ENCODE measurements at places on chromosomes 13 and 19.

DNA sequence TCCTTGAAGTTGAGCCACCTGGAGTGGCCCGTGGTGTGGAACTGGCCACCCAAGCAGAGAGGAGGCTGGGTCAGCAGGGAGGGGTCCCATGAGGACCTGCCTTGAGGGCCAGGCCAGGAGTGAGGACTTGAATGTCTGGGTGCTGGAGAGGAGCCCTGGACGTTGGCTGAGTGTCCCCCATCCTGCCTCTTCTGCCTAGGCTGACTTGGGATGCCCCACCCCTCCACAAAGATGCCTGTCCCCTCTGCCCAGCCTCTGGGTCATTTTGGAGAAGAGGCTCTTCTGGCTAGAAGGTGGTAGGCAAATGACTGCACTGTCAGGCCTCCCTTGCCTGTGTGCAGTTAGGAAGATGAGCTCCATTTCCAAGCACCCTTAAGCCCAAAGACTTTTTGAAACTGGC, 1.7 kb downstream of the SSBP4 start:
- no peak for DNase-seq

DNA sequence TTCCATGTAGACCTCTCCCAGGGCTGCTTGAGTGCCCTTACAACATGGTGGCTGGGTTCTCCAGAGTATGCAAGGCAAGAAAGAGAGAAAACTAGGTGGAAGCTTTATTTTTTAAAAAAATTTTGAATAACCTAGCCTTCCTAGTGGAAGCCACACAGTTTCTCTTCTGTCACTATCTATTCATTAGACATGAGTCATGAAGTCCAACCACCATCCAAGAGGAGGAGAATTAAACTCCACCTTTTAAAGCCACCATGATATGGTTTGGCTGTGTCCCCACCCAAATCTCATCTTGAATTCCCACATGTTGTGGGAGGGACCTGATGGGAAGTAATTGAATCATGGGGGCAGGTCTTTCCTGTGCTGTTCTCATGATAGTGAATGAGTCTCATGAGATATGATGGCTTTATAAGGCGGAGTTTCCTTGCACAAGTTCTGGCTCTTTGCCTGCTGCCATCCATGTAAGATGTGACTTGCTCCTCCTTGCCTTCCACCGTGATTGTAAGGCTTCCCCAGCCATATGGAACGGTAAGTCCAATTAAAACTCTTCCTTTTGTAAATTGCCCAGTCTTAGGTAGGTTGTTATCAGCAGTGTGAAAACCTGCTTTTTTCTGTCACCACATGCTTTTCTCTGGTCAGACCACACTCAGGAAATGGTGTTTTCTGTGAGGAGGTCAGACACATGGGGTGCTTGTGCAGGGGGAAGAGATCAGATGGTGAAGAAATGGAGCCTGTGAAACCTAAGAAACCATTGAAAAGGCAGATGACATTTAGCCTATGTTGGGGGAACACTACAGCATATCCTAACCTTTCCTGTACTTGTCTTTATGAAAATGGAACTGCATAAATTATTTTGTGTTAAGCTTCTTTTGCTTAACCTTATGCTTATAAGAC, 57.7 kb downstream of the ANKRD10 start:
- DNase-seq = no peak

DNA sequence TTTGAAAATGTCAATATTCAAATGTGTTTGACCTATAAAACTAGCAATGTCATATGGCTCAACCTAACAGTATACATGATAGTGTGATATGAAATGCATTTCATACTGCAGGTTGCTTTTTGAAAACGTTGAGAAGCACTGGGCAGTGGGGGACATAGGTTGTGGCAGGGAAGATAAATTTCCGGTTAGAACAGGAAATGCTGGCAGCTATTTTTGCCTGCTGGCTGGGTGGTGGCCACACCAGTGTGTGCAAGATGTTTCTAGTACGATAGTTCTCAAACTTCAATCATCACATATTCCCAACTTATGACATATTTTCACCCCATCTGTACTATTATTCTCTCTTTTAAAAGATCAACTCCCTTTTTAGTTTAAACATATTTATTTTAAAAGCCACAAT, 17.2 kb downstream of the FXYD5 start:
- no peak for DNase-seq

GRCh38 chr13:28548872-28549271, 53.9 kb upstream of the FLT1 start:
- no peak for DNase-seq

DNA sequence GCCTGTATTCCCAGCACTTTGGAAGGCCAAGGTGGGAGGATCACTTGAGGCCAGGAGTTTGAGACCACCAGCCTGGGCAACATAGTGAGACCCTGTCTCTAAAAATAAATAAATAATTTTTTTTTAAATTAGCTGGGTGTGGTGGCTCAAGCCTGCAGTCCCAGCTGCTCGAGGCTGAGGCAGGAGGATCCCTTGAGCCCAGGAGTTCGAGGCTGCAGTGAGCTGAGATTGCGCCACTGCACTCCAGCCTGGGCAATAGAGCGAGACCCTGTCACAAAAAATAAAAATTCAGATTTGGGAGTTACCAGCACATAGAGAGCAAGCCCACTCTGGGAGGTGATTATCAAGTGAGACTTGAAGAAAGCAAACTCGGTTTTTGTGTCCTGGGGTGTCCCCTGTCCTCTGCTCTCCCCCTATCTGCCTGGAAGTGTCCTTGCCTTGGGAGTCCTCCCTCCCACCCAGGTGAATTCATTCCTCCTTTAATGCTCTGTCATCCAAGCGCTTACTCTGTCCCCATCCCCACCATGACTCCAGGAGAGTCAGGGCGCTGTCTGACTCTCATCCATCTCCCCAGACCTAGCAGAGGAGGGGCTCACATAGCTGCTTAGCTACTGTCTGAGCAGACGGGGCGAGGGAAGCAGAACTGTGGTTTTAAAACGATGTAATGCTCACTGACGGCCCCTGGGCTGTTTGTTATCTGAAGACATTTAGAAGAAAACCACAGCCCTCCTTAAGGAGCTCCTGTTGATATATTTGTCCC, 146.8 kb downstream of the STK24 start:
- no peak for DNase-seq

- DNase-seq = no peak
Observed at GRCh38 chr13:36880961-36881360, 39.1 kb downstream of the SMAD9 start.

GRCh38 chr13:70014337-70014736, 93.3 kb upstream of the ATXN8OS start:
- no peak for DNase-seq

GRCh38 chr19:6042776-6043726, 65.1 kb upstream of the RANBP3 start:
- DNase-seq = no peak

DNA sequence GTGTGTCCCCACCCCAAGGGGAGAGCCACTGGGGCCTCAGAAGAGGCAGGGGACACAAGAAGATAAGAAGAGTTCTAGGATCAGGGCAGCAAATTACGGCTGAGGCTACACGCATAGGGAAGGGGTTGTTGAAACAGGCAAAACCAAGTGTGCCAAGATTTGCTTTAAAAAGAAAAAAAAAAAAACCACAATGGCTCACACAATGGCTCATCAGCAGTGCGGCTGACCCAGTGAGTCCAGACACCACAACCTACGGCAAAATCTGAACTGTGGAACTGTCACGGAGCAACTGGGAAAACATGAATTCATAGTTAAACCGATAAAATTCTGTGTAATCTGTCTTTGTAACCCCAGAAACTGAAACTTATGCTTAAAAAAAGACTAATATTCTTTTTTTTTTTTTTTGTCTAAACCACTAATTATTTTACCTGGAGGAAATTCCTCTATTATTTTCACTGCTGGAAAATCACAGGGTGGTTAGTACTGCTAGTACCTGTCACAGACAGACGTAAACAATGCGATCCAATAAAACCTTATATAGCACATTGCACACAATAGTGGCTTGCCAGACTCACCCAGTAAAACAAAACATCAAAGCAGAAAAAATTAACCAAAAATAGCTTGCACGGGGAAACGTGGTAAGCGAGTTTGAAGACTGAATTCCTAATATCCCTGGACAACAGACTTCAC, 325.4 kb upstream of the TSHZ3 start:
- DNase-seq = no peak

GRCh38 chr19:55467236-55468053, 2.9 kb upstream of the C19orf85 start:
- DNase-seq = peak; percentile 81

DNA sequence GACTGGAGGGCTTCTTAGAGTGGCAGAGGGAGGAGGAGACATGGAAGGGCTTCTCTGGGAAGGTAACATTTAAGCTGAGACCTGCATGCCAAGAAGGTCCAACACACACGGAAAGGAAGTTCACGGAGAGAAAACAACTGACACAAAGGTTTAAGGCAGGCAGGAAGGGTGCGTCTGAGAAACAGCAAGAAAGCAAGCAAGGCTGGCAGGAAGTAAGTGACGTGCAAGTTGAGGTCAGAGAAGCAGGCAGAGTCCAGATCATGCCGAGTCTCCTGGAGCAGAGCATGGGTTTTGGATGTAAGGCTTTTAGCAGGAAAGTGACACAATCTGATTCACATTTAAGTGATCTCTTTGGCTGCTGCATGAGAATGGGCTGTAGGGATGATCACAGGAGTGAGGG, 60.5 kb downstream of the ATP7B start:
- DNase-seq = no peak

DNA sequence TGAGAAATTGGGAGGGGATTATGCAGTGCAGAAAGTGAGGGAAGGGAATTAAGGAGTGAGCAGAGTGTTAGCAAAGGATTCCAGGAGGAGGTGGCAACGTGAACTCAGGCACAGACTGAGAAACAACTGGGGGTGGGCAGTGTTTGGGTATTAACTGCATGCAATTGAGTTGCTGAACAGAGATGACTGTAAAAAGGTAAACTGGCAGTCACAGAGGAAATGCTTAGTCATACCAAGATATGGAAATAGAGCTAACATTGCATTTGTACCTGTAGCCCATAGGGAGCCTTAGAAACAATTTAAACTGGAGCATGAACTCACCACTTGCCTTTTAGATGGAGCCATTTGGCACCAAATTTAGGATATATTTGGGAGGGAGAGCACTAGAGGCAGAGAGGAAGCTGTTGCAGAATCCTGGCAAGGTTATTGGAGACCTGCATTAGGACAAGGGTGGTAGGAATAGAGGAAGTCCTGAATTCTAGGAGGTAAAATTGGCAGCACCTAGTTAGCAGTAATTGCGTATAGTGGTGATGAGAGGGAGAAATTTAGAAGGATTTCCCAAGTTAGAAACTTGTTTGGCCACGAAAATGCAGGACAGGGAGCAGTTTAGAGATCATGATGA, 100.6 kb upstream of the FRY start:
- no peak for DNase-seq

DNA sequence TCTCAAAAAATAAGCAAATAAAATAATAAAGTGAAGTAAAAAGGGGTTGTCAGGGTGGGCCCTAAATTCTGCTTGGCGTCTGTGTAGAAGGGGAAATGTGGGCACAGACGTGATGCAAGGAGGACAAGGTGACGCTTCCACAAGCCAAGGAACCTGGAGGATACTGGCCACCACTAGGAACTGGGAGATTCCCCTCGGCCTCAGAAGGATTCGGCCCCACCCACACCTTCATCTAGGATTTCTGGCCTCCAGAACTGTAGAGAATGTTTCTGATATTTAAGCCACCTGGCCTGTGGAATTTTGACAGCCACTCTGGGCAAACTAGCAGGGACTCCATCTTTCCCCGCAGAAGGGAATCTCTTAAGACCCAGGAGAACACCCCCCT, 1.1 kb downstream of the PLEKHJ1 start:
- DNase-seq = peak; percentile 46

GRCh38 chr19:50152578-50152977, 10.5 kb downstream of the IZUMO2 start:
- no peak for DNase-seq

GRCh38 chr13:99351772-99352171, 44.6 kb upstream of the GPR183 start:
- DNase-seq = no peak

GRCh38 chr13:26705536-26705935, 55.0 kb downstream of the GPR12 start:
- no peak for DNase-seq

- no peak for DNase-seq
Observed at GRCh38 chr19:35373492-35373891, 2.6 kb downstream of the GPR42 start.

GRCh38 chr19:36973844-36974195, 57.7 kb downstream of the ZNF568 start:
- DNase-seq = no peak

GRCh38 chr13:30576528-30576927, 41.2 kb upstream of the USPL1 start:
- DNase-seq = peak; percentile 42

DNA sequence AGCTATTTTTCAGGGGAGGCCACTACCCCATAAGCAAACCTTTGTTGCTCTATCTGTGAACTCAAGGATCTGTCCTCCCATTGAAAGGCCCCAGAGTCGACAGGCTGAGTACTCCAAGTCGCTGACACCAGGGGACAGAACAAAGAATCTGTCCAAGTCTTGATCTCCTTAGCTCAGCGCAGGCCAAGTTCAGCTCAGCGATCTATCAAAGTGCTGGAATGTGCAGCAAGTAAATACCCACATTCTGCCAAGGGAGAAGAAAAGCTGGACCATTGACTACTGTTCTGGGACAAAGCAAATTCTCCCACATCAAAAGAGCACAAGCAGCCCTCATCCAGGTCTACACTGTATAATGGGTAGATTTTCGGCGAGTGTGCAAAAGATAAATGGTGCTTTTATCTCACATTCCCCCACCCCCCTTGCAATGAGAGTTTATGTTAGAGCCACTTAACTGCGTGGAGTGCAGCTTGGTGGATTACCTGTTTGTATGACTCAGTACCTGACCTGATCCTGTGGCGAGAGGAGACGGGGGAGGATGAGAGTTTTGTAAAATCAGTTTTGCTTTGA, 391.7 kb upstream of the SGCG start:
- no peak for DNase-seq

DNA sequence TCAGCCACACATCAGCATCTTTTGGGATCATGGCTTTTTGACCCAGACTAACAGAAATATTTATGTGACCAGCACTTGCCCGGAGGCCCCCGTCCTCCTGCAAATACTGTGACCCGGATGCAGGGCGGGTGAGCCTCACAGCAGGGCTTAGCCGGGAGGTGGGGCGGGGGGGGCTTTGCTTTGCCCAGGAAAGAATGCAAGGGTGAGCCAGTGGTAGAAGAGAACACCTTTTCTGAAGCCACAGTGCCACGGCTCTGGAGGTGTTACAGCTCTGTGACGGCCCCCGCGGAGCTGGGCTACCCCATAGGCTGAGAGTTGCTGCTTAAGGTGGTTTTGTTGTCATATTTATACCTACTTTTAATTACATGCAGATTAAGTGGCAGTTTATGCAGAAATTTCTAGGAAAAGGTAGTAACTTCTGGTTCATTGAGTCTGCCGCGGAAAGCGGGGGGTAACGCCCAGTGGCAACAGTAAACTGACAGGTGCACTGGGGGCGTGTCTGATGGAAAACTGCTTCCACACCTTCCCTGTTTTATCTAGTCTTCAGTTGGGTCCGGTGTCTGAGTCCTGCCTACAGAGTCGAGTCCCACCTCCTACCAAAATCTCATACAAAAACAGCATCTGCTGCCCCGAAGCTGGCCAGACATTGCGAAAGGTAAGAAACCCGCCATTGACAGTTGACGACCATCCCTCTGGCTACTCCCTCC, 187.9 kb downstream of the TEX29 start:
- no peak for DNase-seq

- peak; percentile 53 for DNase-seq
Observed at GRCh38 chr13:40668335-40668734, 1.9 kb upstream of the FOXO1 start.
